ENCODE measurements at places on chromosomes 2 and 18.

GRCh38 chr18:62880673-62881364, 165.5 kb downstream of the PHLPP1 start:
- DNase-seq: no peak

DNA sequence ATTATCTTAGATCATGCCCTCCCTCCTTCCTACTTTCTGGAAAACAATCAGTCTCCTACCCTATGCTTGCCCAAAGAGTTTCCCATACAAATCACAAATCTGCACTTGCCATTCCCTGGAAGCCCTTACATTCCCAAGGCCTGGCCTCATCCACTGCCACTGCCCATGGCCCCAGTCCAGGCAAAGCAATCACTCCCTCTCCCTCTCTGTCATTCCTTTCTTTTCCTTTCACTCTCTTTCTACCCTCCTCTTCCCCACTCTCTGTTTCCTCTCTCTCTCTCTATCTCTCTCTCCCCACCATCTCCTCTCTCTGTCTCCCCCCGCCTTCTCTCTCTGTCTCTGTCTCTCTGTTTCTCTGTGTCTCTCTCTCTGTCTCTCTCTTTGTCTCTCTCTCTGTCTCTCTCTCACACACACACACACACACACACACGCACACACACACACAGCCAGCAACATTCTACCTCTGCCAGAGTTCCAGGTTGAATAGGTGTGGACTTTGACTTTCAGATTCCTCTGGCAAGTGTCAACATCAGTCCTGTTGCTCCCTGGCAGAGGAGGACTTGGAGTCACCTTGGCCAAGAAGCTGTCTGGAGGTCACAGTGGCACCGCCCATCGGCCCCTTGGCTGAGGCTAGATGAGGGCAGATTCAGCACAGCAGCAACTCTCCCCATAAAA, 43.7 kb upstream of the NAT8 start:
- no peak for DNase-seq

DNA sequence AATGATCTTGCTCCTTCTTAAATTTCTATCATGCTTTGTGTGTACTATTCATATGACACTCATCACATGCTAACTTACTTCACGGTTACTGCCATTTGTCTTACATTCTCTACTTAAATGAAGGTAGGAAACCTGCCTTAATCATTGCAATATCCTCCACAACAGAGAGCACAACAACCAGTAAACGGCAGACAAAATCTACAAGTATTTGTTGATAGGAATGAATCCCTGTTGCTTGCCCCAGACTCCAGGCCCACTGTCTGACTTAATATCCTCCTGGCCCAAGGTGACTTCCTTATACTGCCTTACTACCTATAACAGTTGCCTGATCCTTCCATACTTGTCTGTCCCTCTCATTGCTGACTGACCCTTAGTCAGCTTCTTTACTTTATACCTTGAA, 3.5 kb downstream of the PPP3R1 start:
- no peak for DNase-seq

DNA sequence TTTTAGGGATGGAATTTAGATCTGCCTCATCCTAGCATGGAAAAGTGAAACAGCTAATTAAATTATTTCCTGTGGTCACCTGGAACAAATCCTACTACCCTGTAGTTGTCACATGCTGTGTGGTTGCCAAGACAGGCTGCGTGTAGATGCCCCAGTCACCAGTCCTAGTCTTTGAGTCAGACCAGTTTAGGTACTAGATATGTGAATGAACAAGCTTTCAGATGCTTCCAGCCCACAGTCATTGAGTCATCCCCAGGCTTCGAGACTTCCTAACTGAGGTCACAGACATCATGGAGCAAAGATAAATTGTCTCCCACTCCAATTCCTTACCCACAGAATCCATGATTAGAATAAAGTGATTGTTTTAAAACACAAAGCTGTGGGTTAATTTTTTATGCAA, 35.8 kb upstream of the GRB14 start:
- DNase-seq: no peak

GRCh38 chr18:32318581-32318980, 128.7 kb downstream of the MEP1B start:
- no peak for DNase-seq

GRCh38 chr2:170715932-170716777, 1.0 kb downstream of the SP5 start:
- DNase-seq: no peak

DNA sequence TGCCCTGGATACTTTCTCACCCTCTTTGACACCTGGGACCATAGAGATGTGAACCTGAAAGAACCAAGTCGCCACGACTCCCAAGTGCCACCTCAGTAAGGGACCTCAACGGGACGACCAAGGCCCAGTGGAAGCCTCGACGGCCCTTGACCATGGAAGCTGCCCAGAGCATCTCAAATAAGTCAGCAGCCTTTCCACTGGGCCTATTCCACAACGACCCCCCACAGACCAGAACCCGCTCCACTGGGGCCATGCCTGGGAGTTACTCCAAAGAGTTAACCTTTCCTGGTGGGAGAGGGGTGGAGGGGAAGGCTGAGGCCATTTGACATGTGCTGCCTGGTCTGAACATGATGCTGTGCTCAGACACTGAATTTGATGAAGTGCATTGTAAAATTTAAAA, 146.9 kb downstream of the KLHL29 start:
- DNase-seq: no peak

- DNase-seq: no peak
Measured at GRCh38 chr2:105294844-105295481, 34.6 kb downstream of the TGFBRAP1 start.

GRCh38 chr18:35186291-35187034, 54.4 kb upstream of the ZNF397 start:
- DNase-seq: no peak

DNA sequence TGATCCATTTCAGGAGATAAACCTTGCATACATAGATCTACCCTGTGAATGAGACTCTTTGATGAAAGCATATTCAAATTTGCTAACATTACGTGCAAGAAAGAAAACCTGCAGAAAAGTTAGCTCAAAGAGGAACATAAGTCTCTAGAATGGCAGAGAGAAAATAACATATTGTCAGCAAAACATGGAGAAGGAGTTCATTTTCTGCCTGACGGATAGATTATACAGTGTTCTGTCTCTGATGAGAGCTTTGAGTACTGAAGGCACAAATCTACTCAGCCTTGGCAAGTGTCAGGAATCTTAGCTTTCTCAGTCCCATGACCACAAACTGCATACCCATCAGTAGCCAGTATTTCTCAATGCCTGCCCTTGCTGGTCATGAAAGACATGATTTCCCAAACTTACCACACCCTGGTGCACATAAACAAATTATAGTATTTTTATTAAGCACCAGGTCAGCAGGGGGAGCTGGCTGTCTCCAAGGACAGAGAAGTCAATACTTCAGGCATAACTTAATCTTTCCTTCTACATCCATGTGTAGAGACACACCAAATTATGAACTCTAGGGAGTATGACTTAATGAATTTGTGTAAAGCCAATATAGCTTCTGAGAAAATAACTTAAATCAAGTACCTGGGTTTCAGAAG, 401.2 kb upstream of the SOX11 start:
- DNase-seq: no peak

DNA sequence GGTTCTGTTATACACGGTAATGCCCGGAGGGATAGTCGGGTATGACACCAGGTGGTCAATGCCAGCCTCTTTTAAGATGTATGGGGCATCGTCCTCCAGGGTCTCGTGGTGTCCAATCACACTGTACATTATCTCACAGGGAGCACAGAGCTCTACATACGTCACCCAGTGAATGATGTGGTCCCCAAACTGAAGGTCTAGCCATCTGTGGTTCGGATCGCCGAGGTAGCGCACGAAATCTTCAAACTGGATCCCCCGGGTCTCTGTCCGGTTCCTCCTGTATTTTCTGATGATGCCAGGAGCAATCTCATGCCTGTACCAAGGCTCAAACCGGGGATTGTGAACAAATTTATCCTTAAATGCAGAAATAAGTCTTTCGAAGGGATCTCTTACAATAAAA, 24.1 kb downstream of the CHST10 start:
- no peak for DNase-seq

- no peak for DNase-seq
Measured at GRCh38 chr2:120935339-120936313, 200.0 kb downstream of the GLI2 start.

GRCh38 chr2:64361151-64361938, 92.6 kb upstream of the LGALSL start:
- DNase-seq: no peak

- DNase-seq: no peak
Measured at GRCh38 chr2:191171708-191172355, 21.0 kb upstream of the STAT4 start.

GRCh38 chr2:199409759-199410529, 47.8 kb downstream of the SATB2 start:
- DNase-seq: no peak

GRCh38 chr2:9703701-9704221, 73.0 kb upstream of the YWHAQ start:
- no peak for DNase-seq

DNA sequence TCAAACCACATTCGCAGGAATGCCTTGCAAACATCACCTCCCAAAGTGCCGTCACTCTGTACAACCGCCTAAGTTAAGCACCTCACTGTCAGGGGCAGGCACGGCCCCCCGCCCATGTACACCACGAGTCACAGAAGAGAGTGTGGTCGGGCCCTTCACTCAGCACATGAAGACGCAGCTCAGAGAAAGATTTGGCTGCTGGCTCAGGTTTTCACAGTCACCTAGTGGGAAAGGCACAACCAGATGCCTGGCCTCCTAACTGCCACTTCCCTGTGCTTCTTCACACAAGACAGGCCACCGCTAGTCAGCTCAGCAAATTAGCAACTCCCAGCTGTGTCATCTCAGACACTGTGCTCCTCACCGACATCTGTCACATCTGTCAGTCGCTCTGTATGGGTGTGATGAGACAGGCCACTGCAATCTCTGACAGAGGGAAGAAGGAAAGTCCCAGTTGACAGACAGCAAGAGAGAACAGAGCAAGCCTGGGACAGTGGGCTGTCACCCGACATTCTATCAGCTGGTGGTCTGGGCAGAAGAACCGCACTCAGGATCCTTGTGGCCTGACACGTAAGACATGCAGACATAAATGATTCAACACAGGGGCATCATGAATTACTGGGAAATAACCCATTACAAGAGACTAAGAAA, 60.8 kb downstream of the CRACDL start:
- DNase-seq: no peak

- no peak for DNase-seq
Measured at GRCh38 chr18:76951456-76952247, 129.3 kb downstream of the ZNF236 start.

DNA sequence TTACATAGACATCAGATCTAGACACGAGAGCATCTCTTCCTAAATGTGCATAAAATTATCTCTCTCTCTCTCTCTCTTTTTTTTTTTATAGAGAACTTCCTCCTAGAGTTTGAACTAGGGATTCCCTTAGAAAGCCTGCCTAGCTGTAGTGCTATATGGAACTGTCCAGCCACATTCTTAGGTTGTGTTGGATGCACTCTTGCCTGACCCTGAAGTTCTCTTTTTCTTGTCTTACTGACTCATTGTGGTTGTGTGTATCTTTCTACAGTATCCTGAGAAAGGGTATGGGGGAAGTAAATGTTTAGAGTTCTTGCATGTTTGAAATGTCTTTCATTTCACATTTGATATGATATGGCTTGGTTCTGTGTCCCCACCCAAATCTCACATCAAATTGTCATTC, 368.2 kb downstream of the CDH2 start:
- DNase-seq: no peak

DNA sequence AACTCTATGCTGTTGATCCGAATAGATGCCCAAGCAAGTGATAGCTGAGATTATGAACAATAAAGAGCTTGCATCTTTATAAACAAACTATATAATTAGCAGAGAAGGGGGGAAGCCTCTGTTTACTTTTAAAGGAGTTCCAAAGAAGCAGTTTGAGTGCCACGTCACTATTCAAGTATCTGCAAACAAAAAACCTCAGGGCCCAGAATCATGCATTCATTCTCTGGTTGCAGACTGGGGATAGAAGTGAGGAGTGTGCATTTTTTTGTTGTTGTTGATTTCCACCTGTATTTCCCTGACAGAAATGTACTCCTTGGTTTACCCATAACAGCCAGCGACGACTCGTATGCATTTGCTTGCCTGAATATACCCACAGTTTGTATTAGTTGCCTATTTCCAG, 264.3 kb downstream of the PTGR3 start:
- no peak for DNase-seq

DNA sequence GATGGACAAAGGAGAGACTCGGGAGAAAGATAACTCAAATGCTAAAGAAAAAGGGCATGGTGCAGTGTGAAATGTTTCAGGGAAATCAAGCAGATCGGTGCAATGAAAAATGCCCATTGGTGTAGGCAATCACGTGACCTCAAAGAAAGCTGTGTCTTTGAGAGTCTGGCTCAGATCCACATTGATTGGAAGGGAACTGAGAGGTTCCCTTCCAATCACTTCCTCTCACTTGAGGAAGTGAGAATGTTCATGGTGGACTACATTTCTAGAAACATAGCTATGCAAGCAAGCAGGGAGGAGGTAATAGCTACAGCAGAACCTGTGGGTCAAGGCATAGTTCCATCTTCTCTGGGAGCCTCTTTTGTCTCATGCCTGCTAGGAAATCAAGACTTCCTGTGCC, 187.4 kb downstream of the LPIN1 start:
- no peak for DNase-seq

- DNase-seq: no peak
Measured at GRCh38 chr2:21234464-21235120, 110.8 kb downstream of the TDRD15 start.

- no peak for DNase-seq
Measured at GRCh38 chr2:218881744-218882460, 1.2 kb downstream of the WNT10A start.

DNA sequence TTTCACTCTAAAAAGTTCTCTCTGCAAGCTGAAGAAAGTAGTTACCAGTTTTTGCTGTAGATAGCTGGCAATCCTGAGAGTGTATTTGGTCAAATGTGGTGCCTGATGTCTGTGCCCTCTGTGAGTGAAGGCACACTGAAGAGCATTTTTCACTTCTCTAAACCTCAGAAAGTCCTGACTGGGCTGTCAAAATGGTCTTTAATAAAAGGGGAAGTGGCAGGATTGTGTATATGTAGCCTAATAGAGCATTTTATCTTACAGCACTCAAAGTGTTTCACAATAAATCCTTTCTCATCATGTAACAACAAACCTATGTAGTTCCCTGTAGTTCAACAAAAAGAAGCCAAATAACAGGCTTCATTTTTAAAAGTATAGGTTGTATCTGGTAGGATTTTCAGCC, 1552.3 kb upstream of the SLC39A10 start:
- DNase-seq: no peak

- DNase-seq: no peak
Measured at GRCh38 chr18:74268933-74269620, 22.7 kb downstream of the CYB5A start.

- no peak for DNase-seq
Measured at GRCh38 chr2:11079136-11079824, 76.0 kb upstream of the SLC66A3 start.

DNA sequence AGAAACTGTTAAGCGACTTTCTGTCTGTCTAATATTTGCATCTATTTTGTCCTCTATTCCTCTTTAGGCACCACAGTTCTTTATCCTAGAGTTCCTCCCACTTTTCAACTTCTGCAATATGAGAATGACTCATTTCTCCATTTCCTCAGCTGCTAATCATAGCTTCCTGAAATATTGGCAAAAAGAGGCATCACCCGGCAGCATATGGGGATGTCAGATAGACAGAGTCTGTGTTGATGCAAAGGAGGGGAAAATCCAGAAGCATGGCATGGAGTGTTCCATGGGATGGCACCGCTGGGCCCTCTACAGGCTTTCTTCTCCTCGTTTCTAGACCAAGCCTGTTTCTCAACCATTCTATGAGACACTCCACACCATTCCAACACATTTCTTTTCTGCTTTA, 93.4 kb downstream of the DOCK10 start:
- DNase-seq: no peak

GRCh38 chr18:10759241-10759640, 233.4 kb downstream of the NAPG start:
- no peak for DNase-seq
